ENCODE measurements at places on chromosomes 13 and 19.

GRCh38 chr19:7216373-7216902, 77.8 kb downstream of the INSR start:
- DNase-seq = peak; percentile 51

GRCh38 chr13:43074824-43075510, 51.6 kb downstream of the DNAJC15 start:
- no peak for DNase-seq

- no peak for DNase-seq
These were observed 257.4 kb downstream of the OLFM4 start for GRCh38 chr13:53285896-53286430.

DNA sequence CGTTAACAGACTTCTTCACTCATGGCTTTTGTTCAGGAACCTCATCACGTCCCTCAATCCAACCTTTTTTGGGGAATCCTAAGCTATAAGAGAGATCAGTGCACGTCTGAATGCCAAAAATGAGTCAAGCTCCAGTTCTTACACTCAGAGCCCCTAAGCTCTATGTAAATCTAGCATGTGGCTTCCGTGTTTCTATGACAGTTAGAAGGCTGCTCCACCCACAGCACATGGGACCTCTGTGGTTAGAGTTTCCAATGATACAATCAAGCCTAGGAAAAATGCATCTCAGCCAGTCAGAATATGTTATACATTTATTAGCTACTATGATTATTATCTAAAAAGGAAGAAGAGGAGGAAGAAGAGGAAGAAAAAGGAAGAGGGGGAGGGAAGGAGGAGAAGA, 135.9 kb downstream of the ENOX1 start:
- DNase-seq = no peak

- DNase-seq = no peak
These were observed 332.1 kb upstream of the DACH1 start for GRCh38 chr13:72198967-72199560.

Measured in stimulated activated CD4-positive, alpha-beta T cell treated with anti-CD3 and anti-CD28 coated beads, Interleukin-15, amount 100 ng/mL, for 24 hours (primary cell).